ENCODE measurements at places on chromosomes 5 and 9. TPM values are rescaled to one million over a fixed set of nuclear protein-coding genes. Genes with fewer than 3 reads are reported as not detected.

The IL31RA gene
- 0.92 TPM for total RNA-seq

The SPOCK1 gene
- total RNA-seq, result not detected

DNA sequence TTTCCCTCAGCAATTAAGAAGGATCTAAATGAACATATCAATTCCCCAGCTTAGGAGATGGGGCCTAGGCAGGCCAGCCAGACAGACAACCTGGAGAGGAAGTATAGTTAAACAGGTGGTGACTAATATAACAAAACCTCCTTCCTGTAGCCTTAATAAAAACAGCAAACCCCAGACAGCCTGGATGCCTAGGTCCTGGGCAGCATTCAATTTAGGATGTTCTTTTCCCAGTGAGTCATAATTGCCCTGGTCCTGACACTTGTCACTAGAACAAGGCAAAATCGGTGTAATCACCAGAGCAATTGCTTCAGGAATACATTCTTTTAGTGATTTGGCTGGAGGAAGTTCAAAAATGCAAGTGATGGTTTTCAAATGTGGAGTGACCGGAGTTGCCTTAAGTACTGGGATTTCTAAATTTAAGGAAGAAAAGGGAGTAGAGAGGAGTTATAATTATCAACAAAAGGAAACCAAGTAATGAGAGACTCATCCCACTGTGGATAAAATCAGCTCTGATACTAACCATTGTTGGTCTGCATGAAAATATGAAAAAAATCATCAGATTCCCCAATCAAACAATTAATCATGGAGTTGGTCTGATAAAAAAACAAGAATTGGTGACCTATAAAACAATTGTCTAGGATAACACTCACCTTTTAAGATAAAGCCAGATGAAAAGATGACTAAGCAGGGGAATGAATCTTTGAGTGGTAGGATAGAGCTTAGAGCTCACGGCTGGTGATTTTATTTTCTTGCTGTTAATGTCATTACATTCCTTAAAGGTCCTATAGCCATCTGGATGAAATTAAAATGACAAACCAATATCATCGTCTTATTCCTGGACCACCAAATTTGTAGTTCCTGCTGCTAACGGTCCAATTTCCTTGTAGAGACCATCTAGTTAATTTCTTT lies 39.0 kb upstream of the TARS1 start:
- no peak for DNase-seq

DNA sequence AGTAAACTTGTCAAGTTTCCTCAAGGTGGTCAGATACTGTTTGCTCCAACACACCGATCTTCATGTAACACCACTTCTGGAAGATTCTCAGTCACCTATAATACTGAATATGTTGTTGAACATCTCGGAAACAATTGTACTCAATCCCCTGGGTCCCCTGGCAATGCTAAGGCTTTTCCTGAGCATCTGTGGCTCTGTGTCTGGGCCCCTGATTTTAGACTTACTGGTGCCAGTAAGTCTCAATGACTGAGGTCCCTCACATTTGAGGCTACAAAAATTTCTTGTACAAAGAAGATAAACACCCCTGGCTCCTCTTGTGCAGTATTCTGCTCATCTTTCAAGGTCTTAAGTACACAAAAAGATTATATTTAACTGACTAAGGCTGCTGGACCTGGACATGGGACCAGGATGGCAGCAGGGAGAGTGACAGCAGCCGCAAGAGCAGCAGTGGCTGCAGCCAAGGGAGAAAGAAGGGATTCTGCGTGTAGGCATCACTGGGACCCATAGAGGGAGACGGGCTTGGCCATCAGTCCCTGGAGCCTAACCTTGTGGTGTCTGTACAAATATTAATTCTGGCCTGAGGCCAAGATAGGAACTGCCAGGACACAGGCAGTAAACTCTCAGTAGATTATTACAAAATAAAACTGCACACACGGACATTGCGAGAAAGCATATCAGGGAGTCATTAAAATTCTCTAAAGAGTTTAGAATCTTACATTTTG lies 49.0 kb upstream of the TNPO1 start:
- DNase-seq, result no peak

DNA sequence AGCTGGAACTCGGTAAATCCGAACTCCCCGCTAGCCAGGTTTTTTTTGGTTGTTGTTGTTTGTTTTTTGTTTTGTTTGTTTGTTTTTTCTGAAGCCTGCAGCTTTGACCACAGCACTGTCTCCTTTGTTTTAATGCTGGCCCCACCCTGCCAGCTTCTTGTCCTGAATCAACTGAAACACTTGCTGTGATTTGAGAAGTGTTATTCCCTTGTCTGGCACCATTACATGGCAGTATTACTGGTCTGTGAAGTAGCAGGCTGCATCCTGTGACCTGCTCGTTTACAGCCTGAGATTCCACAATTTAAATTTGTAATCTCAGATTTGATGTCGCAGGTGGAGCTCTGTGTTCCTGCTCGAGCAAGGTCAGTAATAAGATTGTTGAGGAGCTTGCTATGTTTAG lies 1.4 kb upstream of the SLC36A2 start:
- DNase-seq, result no peak

The CER1 gene
- total RNA-seq, result not detected

GRCh38 chr5:132830436-132831094 lies at the start of gene SHROOM1:
SHROOM1 (minus strand) TSS chr5:132830647; CDS start chr5:132826140, 4,507 bp downstream.
- peak; percentile 78 for DNase-seq

DNA sequence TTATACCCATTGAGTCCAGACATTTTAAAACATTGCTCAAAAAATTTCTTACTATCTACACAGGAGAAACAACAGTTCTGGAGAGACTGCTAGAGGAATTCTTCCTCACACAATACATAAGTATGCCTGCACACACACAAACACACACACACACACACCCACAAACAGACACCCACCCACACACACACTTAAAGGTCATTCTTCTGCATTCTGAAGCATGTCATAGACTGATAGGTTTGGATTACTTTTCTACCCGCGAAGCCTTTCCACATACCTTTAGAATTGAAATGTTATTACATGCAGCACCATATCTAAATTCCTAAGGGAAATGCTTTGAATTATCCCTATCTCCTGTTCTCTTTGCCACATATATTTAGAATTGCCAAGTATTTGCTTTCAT lies 80.2 kb downstream of the FAM174A start:
- no peak for DNase-seq

DNA sequence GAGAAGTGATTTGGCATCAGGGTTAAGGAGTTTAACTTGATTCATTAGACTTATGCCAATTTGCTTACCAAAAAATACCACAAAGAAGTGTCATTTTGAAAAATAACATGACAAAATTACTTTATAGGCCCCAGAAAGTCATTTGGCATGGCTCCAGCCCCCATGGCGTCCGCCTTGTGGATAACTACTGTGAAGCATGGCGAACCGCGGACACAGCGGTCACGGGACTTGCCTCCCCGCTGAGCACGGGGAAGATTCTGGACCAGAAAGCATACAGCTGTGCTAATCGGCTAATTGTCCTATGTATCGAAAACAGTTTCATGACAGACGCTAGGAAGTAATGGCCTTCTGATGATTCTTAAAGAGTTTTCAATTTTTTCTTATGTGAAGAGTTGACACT lies 35.4 kb upstream of the TGFBR1 start:
- no peak for DNase-seq

DNA sequence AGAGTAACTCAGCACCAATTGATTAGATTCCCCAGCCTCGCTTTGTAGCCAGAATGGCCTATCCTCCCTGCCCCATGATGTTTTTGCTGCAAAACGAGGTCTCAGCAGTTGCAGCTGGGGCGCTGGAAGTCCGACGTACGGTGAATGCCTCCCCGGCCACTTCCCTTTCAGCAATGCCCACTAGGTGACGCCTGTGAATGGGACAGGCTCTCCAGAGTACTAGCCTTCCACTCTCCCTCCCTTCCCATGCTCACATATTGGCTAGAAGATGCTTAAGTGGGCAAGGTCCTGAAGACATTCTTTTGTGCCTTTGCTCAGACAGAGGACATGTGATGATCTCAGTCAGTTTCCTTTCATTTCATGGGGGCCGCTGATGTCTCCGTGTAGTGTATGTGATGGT lies 50.8 kb downstream of the DMRT2 start:
- no peak for DNase-seq

DNA sequence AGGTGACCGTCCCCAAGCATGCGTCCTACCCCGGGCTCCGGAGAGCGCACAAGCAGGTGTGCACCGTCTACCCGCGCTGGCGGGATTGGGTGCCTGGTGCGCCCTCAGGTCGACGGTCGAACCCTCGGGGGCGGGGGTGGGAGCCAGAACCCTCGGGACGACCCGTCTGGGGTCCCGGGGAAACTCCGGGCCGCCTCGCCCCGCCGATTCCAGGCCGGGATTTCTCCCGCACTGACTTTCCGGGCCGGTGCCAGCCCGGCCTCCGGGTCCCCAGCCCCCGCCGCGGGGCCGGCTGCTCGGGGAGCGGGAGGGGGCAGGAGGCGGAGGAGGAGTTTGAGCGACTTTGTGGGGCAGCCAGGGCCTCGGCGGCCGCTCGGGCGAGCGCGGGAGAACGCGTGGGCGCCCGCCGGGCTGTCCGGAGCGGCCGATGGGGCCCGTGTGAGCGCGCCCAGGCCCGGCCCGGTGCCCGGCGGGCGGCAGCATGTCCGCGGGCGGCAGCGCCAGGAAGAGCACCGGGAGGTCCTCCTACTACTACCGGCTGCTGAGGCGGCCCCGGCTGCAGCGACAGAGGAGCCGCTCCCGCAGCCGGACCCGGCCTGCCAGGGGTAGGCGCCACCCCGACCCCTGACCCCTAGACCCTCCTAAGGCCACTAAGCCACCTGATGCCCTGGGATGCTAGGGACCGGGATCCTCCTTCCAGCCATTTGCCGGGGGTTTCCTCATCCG lies at the start of gene DAB2IP:
Gene DAB2IP, plus strand, starts transcription at position 340 of the 726 bp plus-strand sequence. Its CDS starts 142 bp downstream, at position 482.
- no peak for DNase-seq

The SLIT3 gene
- total RNA-seq, result 1.1 TPM

The PCDHB6 gene
- total RNA-seq, result not detected

GRCh38 chr9:89969156-89969675 lies 364.4 kb downstream of the GADD45G start:
- no peak for DNase-seq

DNA sequence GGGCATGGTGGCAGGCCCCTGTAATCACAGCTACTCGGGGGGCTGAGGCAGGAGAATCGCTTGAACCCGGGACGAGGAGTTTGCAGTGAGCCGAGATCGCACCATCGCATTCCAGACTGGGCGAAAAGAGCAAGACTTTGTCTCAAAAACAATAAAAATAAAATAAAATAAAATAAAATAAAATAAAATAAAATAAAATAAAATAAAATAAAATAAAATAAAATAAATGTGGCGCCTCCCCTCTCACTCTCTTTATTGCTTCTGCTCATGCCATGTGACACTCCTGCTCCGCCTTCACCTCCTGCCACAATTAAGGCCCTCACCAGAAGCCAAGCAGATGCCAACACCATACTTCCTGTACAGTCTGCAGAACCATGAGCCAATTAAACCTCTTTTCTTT lies 3.8 kb upstream of the SHC3 start:
- no peak for DNase-seq

DNA sequence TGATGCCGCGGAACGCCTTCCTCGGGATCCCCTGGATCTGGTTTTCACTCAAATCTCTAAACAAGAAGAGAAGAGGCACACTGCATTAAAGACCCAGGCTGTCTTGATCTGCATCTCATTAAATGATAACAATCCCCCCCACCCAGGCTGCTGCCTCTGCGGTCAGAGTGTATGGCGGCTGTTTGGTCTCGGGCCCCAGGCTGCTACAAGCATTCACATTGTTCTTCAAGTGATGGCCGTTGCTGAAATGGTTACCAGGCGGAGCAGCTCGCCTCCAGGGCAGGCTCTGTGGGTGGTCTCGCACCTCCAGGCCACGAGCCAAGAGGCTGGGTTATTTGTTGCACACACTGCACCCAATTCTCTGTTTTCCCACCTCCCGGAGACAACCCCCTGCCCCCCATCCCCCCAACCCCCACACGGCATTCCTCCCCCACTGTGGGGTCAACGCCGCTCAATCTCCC lies 304.1 kb upstream of the PANK3 start:
- DNase-seq, result no peak

The FGF1 gene
- not detected for total RNA-seq

GRCh38 chr9:35114840-35115628 lies 628 bp downstream of the ATOSB start:
- peak; percentile 83 for DNase-seq

DNA sequence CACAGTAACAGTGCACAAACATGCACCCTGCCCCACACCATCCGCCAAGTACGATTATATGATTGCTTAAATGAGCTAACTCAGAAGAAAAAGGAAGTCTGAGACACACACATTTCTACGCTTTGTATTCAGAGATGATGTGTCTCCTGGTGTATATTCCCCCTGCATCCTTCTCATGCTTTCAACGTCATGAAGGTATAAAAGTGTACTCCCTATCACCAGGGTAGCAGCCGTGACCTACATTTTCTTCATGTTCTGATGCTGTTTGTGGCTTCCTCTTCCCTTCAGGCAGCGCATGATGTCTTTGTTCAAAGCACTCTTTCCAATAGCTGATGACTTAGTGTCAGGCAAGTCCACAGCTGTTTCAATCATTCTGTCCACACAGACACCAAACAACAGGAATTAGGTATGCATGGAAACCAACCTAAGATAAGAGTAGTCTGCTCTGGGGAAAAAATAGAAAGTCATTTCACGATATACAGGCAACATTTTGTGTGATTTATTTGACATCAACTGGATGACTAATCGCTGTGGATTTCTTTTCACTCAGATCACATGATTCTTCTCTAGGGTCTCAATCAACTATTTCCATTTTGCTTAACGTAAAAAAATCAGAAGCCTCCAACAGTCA lies 269.4 kb upstream of the PTGER4 start:
- peak; percentile 93 for DNase-seq

The CD274 gene
- total RNA-seq, result 57.6 TPM

The CDC42SE2 gene
- total RNA-seq, result 96.2 TPM

- DNase-seq, result no peak
Measured at GRCh38 chr9:15743512-15743911, 190.7 kb downstream of the CCDC171 start.

GRCh38 chr5:12614608-12615007 lies 710.4 kb upstream of the CTNND2 start:
- DNase-seq, result no peak

GRCh38 chr9:34518110-34518616 lies 4.6 kb downstream of the ENHO start:
- no peak for DNase-seq

DNA sequence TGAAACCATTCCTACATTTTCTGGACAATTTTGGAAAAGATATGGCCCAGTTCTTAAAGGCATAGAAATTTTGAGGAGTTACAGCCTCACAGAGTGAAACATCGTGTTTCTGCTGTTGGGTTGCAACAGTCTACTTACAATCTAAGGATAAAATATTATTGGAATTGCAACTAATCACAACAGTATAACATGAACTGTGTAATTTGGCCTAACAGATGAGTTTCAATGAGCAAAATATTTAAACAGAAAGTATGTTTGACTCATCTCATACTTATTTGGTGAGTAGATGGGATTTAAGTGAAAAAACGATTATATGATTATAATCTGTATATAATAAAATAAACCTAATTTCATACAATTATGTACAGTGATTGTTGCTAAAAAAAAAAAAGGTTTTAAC lies 1061.8 kb downstream of the CDH12 start:
- DNase-seq, result no peak

The VCAN gene
- total RNA-seq, result not detected

- no peak for DNase-seq
Measured at GRCh38 chr5:7068899-7069298, 327.0 kb upstream of the ADCY2 start.

DNA sequence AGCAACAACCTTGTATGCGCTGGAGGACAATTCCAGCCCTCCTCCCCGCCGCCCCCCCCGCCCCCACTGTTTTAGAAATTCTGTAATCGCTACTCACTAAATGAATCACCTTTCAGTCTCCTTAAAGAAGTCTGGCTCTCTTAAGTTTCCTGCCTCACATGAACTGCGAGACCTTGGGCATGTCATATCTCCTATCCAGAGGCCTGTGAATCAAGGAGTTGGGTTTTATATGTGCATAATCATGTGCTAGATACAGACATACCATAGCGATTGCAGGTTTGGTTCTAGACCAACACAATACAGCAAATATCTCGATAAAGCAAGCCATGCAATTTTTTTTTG lies 337 bp upstream of the DMAC1 start:
- DNase-seq, result no peak
